ENCODE measurements at places on chromosomes 2 and 18.

DNA sequence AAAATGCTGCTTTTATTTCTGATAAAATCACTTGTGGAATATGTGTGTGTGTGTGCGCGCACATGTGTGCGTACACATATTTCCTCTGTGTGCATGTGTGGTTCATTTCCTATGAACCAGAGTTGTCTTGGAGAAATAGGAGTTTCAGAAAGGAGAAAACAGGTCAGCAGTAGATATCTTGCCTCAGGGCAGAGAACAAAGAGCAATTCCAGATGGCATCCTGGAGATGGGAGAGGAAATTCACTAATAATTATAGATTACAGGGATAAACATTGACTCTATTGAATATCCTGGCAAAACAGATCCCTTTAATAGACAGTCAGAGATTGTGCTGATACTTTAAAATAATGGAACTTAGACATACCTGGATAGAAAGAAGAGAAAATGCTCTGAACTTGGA, 298.0 kb downstream of the TRIB2 start:
- no peak for DNase-seq

DNA sequence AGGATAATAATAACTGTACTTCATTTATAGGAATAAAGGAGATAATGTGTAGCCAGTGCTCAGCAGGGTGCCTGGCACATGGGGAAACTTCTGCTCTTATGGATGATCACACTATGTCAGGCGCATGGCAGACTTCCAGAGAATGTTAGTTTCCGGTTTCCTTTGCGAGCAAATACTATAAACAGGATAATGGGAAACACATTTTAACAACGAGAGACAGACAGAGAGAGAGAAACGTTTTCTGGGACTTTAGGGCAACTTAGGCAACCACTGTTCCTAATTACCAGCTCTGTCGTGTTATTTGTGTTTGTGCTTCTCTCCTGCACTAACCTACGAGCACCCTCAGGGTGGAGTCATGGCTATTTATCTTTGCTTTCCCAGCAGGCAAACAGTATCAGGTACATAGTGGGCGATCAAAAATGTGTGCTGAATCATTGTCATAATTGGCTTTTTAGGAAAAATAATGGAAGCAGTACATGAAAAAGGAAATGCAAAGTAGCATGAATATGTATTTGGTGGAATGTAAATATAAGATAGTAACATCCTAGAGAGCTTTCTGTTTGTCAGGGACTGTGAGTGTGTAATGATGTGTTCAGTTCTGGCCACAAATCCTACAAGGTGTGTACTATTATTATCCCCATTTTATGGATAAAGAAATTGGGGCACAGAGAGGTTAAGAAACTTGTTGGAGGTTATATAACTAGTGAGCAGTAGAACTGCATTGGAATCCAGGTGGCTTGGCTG, 36.8 kb upstream of the IGFBP2 start:
- DNase-seq: peak; percentile 32

- no peak for DNase-seq
Measured at GRCh38 chr18:25099895-25100294, 252.1 kb downstream of the ZNF521 start.

- no peak for DNase-seq
Measured at GRCh38 chr18:72738136-72738535, 129.7 kb downstream of the NETO1 start.

DNA sequence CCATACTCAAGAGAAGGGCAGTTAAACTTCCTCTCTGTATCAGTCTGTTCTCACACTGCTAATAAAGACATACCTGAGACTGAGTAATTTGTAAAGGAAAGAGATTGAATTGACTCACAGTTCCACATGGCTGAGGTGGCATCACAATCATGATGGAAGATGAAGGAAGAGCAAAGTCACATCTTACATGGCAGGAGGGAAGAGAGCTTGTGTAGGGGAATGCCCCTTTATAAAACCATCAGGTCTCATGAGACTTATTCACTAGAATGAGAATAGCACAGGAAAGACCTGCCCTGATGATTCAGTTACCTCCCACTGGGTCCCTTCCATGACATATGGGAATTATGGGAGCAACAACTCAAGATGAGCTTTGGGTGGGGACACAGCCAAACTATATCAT, 1.4 kb upstream of the IL36B start:
- no peak for DNase-seq

GRCh38 chr2:204611017-204611631, 65.8 kb downstream of the PARD3B start:
- DNase-seq: no peak
